ENCODE measurements at places on chromosomes 2 and 18.
A peak's percentile ranks its signal among the peaks of the same experiment; 100 is the strongest.

DNA sequence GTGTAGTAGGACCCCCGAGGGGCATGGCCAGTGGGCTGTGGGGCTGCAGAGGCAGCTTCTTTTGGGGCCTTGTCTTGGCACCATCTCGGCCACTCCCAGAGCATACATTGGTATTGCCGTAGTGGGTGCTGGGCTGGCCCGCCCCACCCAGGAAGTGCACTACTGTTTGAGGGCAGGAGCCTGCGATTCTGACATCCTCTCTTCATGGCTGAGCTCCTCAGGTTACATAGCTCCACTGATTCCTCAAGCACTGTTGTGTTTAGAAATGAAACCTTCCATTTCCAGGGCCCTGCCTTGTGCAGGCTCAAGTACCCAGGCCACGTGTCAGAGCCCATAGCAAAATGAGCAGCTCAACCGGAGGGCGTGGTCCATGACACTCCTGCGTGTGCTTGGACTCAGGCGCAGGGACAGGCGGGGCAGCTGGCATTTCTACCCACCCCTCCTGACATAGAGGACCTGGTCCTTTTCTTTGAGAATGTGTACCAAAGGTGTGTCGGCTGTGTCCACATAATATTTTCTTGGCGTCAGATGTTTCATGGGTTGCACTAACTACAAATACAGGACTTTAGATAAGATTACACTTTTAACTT lies 67.9 kb downstream of the DGKD start:
- no peak for DNase-seq

- DNase-seq, result no peak
These were observed 111.4 kb downstream of the THNSL2 start for GRCh38 chr2:88281302-88282217.

- no peak for DNase-seq
These were observed 17.3 kb downstream of the PAX3 start for GRCh38 chr2:222281506-222281905.

DNA sequence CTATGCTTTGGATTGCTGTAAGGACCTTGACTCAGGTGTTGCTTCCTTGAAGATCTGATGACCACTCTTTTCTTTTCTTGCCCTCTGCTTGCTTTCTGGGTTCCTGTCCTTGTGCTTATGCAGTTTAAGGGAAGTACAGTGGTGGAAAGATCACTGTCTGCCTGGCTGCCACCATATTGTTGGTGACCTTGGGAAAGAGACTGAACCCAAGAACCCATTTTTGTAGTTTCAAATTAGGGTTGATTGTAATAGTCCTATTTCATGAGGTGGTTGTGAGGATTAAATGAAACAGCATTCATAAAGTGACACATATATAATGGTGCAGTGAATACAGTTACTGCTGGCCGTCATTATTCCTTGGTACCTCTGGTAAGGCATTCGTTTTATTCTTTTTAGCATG lies 41.1 kb downstream of the MAP4K4 start:
- DNase-seq, result no peak

GRCh38 chr2:234678711-234679110 lies 181.8 kb upstream of the ARL4C start:
- no peak for DNase-seq

- no peak for DNase-seq
These were observed 302.8 kb upstream of the CRIM1 start for GRCh38 chr2:36052819-36053218.

GRCh38 chr2:38514603-38515154 lies 88.0 kb downstream of the HNRNPLL start:
- no peak for DNase-seq

- no peak for DNase-seq
These were observed 46.3 kb downstream of the PTPN2 start for GRCh38 chr18:12837747-12838146.

- DNase-seq, result no peak
These were observed 110.2 kb upstream of the TRIB2 start for GRCh38 chr2:12606472-12607000.

DNA sequence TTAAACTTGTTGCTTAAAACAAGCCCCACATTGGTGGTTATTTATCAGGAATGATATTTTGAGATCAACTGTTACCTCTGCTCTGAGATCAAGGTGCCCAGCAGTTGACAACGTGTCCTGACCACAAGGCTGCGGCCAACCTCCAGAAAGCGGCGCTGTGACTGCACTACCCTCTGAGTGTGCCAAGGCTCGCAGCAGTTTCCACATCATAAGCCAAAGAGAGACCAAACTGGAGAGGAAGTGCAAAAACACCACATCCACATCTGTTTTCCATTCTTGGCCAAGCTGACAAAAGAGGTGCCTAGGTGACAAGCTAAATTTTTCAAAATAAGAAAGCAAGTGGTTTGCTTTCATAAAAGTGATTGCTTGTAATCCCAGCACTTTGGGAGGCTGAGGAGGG lies 410.8 kb upstream of the POU3F3 start:
- DNase-seq, result no peak

- peak; percentile 43 for DNase-seq
These were observed 21.1 kb upstream of the LYPD6B start for GRCh38 chr2:149017116-149017985.

GRCh38 chr2:123913143-123913735 lies 111.8 kb upstream of the CNTNAP5 start:
- DNase-seq, result no peak

DNA sequence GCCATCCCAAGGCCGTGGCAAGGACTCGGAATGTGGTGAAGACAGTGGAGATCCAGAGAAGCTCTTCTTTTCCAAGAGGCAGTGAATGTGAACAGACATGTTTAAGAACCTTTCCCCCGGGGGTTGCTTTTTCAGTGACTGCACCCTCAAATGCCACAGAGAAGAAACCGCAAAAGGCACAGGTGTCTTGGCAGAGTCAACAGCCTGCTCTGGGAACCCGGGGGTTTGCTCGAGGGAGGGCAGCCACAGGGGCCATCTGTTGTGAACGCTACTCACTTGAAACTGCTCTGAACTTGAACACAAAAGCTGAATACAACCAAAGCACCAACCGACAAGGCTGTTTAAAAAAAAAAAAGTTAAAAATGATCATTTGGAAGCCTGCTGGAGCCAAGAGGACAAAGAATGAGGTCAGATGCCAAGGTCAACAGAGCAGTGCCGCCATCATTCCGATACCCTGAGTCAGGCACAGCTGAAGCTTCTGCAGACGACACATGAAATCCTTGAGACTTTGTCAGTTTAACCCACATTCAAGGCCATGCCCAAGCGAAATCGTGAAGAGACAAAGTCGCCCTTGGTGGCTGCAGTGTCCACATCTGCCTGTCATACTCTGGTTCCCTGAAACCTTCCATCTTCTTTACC lies 47.4 kb downstream of the PSMG2 start:
- no peak for DNase-seq

- DNase-seq, result no peak
These were observed 44.6 kb downstream of the SCN7A start for GRCh38 chr2:166449439-166449838.

- DNase-seq, result no peak
These were observed 1.4 kb upstream of the TGOLN2 start for GRCh38 chr2:85329181-85329651.

GRCh38 chr2:237967463-237967951 lies 693 bp downstream of the UBE2F start:
- no peak for DNase-seq

- no peak for DNase-seq
These were observed 370.4 kb downstream of the SOCS6 start for GRCh38 chr18:70659036-70659925.

DNA sequence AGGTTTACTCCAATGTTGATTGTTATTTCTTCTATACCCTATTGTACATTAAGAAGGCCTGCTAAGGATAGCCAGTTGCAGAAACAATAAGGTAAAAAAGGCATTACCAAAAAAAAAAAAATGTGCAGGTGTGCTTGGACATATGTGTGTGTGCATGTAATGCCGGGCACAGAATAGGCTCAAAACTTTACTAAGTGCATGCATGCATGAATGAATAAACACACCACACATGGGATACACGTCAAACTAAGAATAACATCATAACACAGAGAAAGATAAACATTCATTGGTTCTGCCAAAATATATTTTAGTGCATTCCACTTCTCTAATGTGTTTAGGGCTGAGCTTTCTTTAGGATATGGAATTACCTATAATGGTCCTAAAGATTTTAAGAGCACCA lies 298.2 kb downstream of the TCF4 start:
- no peak for DNase-seq

DNA sequence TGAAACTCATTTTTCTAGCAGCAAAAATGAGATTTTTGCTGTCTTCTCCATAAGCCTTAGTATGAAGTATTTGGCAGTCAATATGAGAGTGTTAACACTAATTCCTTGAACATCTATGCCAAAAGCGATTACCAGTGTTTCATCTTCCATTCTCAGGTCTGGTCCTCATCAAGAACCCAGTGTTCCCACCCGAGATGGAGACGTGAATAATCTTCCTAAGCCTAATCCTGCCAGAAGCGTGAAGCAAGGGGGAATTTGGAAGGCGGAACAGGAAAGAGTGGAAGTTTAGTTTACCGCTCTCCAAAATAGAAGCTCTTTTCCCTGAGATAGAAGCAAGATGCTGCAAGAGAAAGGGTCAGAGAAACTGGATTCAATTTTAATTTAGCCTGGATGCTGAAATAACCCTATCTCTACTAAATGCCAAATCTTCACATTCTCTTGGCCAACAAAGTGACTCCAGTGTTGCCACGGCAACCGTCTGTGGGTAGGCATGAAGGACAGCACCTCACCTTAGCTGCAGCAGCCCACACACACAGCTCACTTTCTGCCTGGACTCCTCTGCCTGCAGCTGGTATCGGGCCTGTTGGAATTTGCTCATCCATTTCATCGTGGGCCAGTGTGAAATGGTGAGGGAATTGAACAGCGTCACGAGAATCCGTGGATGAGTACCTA lies 711.1 kb downstream of the CBLN2 start:
- DNase-seq, result no peak

GRCh38 chr2:142629193-142629592 lies 248.3 kb upstream of the KYNU start:
- DNase-seq, result no peak

DNA sequence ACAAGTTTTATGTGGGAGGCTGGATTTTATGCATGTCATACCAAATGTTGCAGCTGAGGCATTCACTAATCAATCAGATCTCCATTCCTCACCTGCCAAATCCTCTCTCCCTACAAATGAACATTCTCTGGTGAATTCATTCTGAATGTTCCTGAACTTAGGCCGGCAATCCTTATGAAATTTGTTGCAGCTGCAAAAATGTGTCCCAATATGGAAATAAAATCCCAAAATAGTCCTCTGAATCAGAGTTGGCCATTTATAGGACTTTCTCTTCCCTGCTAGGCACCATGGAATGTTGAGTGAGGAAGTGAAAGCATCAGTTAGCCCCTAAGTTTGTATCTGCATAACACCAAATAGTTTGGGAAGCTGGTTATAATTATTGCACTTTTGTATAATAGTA lies 25.6 kb downstream of the GCA start:
- no peak for DNase-seq

DNA sequence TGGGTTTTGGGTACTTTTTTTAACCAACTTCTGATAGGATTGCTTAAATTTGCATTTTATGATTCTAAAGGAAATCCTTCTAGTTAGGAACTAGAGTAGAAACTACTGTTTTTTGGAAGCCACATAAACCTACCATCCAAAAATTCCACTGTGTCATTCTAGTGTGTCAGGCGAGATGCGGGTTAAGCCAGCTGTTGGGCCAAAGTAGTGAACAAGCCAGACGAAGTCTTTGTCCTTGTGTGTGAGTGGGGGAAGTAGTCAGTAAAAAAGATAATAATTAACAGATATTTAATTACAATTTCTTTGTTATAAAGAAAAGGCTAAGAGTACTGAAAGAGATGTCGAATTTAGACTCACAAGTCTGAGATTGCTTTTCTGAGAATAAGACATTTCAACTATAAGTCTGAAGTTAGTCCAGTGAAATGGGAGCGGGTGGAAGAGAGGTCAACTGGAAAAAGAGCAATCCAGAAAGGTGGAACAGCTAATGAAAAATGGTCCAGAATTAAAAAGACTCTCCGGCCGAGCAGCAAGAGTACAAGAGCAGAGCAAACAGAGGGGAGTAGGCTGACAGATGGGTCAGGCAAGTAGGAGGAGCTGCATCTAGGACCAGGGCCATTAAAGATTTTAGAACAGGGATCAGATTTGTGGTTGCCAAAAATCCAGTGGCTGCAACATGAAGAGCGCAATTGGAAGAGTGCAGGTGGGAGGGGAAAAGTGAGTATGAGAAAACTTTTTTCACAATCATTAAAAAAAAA lies 1.5 kb downstream of the EPB41L5 start:
- no peak for DNase-seq

GRCh38 chr2:70927641-70928040 lies 8.1 kb upstream of the ATP6V1B1 start:
- DNase-seq, result no peak

- DNase-seq, result no peak
These were observed 2.2 kb downstream of the PSD4 start for GRCh38 chr2:113175736-113176695.

- DNase-seq, result no peak
These were observed 204.2 kb downstream of the LOXHD1 start for GRCh38 chr18:46452820-46453219.

Measured in T1000 (cell line).